ENCODE measurements at places on chromosomes 7 and 10.

- DNase-seq, result no peak
These were observed 27.8 kb downstream of the IL2RA start for GRCh38 chr10:6034371-6034770.

DNA sequence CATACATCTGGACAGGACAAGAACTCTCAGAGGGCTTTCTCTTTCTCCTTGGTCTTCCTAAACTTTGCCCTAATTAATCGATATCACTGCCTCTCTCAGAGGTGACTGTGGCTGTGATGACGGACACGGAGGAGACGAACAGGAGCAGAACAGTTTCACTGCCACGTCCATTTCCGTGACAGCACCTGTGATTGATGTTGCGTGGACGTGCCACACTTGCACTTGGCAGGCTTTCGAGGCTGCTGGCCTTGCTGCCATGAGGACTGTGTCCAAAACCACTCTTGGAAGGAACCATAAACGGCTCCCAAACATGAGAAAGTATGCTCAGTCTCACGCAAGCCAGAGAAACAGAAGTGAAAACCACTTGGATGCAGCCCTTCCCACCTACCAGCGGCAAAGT lies 308.1 kb downstream of the DNAJB6 start:
- DNase-seq, result no peak

- peak; percentile 61 for DNase-seq
These were observed 2.1 kb upstream of the IDE start for GRCh38 chr10:92575961-92576360.

DNA sequence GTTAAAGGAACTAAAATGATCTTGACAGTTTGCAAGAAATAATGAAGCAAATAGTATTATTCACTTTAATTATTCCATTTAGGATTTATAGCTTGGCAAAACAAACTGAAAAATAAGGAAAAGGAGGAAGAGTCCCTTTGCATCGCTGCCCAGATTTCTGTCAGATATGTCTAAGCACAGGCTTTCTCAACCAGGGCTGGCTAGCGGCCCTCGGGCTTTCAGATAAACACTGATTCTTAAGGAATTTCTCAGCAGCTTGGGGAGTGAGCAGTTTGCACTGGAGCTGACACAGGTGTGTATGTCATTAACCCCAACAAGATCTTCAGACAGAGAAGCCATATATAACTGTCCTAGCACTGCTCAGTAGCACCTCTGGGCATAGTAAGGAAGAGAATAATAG lies 47.9 kb upstream of the SEMA3D start:
- DNase-seq, result no peak

DNA sequence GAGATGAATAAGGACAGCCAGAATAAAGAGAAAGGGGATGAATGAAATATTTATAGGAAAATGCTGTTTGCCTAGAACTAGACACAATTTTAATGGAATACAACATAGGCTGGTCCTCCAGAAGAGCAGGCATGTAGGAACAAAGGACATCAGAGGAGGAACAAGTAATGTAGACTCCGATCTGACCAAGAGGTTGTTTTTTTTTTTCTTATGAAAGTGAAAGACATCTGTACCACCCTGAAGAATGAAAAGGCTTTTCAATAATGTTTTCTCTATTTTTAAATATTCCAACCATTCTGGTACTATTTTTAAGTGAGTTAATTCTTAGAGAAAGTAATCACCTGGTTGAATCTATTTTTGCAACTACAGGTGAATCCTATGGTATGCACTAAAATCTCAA lies 136.9 kb upstream of the PTN start:
- no peak for DNase-seq
